ENCODE measurements at places on chromosomes 5 and 9.
A peak's percentile ranks its signal among the peaks of the same experiment; 100 is the strongest.

DNA sequence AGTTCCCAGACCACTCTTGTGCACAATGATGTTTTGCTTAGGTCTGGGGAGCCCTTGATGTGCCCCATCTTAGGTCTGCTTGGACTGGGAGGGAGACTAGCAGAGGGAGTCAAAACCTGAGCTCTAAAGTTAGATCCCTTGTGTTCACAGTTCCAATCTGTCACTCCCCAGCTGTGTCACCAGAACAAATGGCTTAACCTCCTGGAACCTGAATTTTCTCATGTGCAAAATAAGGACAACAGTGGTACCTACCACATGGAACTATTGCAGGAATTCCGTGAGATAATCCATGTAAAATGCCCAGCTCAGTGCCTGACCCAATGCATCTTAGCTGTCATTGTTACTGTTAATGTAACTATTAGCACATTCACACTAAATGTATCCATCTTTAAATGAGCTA lies 45.5 kb downstream of the GALNT10 start:
- no peak overlapping the region for H3K27ac ChIP-seq
- no peak for DNase-seq
- H3K36me3 ChIP-seq = no peaks in the 10 kb centered on the region
- H3K4me1 ChIP-seq = no peaks in the 10 kb centered on the region
- H3K27me3 ChIP-seq = no peaks in the 10 kb centered on the region

- H3K36me3 ChIP-seq = no peaks in the 10 kb centered on the region
- no peaks in the 10 kb centered on the region for H3K4me1 ChIP-seq
- H3K27me3 ChIP-seq = no peaks in the 10 kb centered on the region
- no peak overlapping the region for H3K27ac ChIP-seq
- no peak overlapping the region for H3K4me3 ChIP-seq
These were observed 480.1 kb downstream of the CDH12 start for GRCh38 chr5:22372826-22373660.

DNA sequence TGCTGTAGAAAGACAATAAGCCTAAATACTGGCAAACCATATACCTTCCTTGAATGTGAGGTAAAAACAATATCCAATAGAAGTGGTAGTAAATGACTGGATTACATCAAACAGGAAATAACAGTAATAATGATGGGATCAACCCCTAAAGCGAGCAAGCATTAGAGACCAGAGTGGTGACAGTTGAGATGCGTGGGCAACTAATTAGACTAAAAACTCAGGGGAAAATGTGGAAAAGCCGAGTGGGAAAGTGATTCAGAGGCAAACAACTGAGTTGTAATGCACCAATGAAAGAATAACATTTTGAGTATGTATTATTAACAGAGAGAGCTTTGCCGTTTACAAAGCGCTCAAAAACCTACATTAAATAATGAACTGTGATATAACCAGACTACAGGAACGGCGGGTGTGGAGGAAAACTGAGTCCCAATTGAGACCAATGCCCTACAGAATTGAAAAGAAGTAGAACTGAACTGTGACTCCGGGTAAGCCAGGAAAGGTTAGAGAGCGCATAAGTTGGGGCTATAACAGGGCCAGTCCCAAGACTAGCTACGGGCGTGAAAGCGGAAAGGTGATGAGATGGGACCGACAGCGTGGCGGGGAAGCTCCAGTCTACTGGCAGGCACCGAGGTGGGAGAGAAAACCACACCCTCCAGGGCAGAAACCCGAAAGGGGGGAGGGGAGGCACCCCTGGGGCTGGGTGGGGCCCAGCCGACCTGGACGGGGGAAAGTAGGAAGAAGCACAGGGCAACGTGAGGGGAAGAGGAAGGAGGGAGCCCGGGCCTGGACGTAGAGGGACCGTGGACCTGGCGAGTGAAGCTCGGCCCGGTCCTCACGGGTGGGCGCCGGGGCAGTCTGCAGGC lies 592 bp downstream of the UBAP2 start:
- peak; percentile 48 for DNase-seq
- peaks cover 4% of the 10 kb centered on the region for H3K36me3 ChIP-seq
- no peaks in the 10 kb centered on the region for H3K27me3 ChIP-seq
- H3K27ac ChIP-seq = peak overlapping the region; percentile 100
- H3K4me3 ChIP-seq = peak overlapping the region; percentile 73
- peaks cover 16% of the 10 kb centered on the region for H3K4me1 ChIP-seq

GRCh38 chr5:35904443-35905132 lies 33.8 kb downstream of the CAPSL start:
- no peak overlapping the region for H3K27ac ChIP-seq
- no peak overlapping the region for H3K4me3 ChIP-seq
- H3K4me1 ChIP-seq = no peaks in the 10 kb centered on the region
- H3K36me3 ChIP-seq = no peaks in the 10 kb centered on the region

GRCh38 chr9:30757723-30758122 lies 1626.7 kb upstream of the ACO1 start:
- no peak overlapping the region for H3K27ac ChIP-seq
- DNase-seq = no peak
- H3K36me3 ChIP-seq = no peaks in the 10 kb centered on the region
- no peaks in the 10 kb centered on the region for H3K4me1 ChIP-seq
- H3K27me3 ChIP-seq = no peaks in the 10 kb centered on the region
